Left renal pelvis (tissue), 4 donors: ENCODE measurements at places on chromosomes 11 and 22. TPM values are rescaled to one million over a fixed set of nuclear protein-coding genes. Genes with fewer than 3 reads are reported as not detected.

- no peak for DNase-seq
Observed at GRCh38 chr22:18056807-18057474, 20.8 kb upstream of the PEX26 start.

- DNase-seq: no peak
Observed at GRCh38 chr11:34068111-34068510, 16.6 kb downstream of the CAPRIN1 start.

GRCh38 chr11:128318856-128319474, 268.4 kb downstream of the ETS1 start:
- no peak for DNase-seq

Gene OR4A16
- not detected for polyA plus RNA-seq

Gene TRIM48
- polyA plus RNA-seq: not detected

DNA sequence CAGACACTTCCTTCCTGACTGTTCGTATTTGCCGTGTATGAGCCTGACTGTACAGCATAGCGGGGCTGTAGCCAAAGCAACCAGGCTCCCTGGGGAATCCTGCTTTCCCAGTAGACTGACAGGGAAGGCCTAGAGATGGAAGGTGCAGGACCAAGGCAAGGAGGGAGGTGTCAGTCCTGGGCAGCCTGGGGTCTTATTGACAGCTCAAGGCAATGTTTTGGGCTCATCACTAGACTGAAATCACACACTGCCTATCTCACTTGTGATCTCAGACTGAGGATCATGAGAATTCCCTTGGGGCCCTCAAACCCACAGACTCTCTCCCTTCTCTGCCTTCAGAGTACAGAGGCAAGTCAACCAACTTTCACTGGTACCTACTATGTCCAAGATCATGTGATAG, 346.8 kb upstream of the NARS2 start:
- DNase-seq: no peak

Gene LRRC74B
- 0.10 TPM for polyA plus RNA-seq

DNA sequence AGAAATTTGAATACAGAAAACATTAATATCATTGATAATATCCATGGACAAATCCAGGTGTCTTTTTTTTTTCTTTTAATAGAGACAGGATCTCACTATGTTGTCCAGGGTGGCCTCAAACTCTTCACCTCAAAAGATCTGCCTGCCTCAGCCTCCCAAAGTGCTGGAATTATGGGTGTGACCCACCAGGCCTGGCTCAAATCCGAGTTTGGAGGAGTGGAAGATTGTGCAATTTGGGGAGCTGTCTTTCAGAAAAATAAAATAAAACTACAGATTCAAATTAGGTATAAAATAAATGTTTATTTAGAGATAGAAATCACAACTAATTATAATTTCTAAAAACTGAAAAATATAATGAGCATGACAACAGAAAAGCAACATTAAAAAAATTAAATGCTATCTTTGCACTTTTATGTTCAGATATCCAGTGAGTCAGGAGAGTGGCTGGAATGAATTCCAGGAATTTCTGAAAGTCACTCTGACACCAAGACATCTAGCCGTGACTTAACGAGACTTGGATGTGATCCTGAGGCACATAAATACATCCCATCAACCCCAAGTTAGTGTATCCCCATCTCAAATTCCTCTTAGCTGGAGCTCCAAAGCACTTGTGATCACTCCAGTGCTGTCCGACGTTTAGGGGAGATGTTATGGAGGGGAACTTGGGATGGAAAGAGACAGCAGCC, 128.6 kb upstream of the THY1 start:
- DNase-seq: no peak

GRCh38 chr11:31387379-31387778, 17.7 kb downstream of the DNAJC24 start:
- DNase-seq: no peak

Gene ANO9
- 14.7 TPM for polyA plus RNA-seq

Gene OR5M3
- polyA plus RNA-seq: not detected

Gene OTUB1
- polyA plus RNA-seq: 98.0 TPM

Gene CHKA
- polyA plus RNA-seq: 57.2 TPM

DNA sequence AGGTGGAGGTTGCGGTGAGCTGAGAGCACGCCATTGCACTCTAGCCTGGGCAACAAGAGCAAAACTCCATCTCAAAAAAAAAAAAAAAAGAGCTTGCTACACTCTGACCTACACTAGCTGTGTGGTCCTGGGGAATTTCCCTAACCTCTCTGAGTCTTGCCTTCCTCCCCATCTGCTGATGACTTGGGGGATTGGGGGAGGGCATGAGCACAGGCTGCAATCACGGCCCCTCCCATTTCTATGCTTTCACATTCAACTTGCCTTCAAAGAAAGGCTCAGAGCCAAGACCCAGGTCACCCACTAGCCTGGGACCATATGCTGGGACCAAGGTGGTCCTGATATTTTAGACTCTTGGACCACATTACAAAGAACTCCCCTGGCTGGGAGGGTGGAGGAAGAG, 39.8 kb upstream of the TEF start:
- DNase-seq: no peak

Gene LDHAL6A
- polyA plus RNA-seq: 1.1 TPM

- DNase-seq: no peak
Observed at GRCh38 chr11:120031612-120032600, 106.0 kb downstream of the TRIM29 start.

GRCh38 chr11:121426476-121427399, 25.4 kb upstream of the SORL1 start:
- DNase-seq: no peak

Gene TEAD1
- 76.3 TPM for polyA plus RNA-seq

DNA sequence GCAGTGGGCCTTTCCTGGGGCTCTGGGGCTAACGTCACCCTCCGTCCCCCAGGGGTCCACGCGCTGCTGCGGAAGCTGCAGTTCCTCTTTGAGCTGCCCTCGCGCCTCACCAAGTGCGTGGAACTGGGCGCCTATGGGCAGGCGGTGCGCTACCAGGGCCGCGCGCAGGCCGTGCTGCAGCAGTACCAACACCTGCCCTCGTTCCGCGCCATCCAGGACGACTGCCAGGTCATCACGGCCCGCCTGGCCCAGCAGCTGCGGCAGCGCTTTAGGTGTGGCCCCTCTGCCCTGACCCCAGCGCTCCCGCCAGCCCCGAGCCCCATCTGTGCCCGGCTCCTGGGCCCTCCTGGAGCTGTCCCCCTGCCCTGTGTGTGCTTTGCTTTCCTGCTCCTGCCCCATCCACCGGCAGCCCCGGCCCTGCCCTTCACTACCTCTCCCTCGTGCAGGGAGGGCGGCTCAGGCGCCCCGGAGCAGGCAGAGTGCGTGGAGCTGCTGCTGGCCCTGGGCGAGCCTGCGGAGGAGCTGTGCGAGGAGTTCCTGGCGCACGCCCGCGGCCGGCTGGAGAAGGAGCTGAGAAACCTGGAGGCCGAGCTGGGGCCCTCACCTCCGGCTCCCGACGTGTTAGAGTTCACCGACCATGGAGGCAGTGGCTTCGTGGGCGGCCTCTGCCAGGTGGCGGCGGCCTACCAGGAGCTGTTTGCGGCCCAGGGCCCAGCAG, 3.8 kb upstream of the TM7SF2 start:
- no peak for DNase-seq

- no peak for DNase-seq
Observed at GRCh38 chr11:82790723-82791484, 57.2 kb upstream of the FAM181B start.

- no peak for DNase-seq
Observed at GRCh38 chr11:134916421-134917213, 504.6 kb upstream of the B3GAT1 start.

DNA sequence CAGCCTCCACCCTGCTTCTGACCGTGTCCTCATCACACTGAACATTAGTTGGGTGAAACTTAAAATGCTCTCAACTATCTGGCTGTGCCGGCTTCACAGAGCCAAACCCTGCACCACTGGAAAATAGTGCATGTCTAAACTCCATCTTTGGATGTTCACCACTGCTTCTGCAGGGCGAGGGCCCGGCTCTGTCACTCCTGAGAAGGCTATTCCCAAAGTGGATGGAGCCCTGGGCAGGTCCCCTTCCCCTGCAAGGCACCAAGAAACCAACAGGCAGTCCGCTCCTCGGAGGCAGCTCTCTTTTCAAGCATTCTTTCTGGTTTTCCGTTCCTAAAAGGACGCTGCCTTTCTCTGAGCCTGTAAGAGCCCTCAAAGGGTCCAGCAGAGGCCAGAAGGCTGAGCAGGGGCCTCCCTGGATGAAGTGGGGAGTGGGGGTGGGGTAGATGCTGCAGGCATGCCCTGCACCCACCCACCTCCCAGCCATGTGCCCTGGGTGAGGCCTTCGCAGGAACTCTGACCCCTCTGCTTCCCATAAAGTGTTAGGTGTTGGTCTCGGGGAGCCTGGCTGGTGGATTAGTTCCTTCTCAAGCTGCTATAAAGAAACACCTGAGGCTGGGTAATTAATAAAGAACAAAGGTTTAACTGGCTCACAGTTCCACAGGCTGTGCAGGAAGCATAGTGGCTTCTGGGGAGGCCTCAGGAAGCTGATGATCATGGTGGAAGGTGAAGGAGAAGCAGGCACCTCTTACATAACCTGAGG, 23.3 kb downstream of the LINC01488 start:
- DNase-seq: no peak

GRCh38 chr22:39431216-39431801, 25.5 kb upstream of the MGAT3 start:
- no peak for DNase-seq

DNA sequence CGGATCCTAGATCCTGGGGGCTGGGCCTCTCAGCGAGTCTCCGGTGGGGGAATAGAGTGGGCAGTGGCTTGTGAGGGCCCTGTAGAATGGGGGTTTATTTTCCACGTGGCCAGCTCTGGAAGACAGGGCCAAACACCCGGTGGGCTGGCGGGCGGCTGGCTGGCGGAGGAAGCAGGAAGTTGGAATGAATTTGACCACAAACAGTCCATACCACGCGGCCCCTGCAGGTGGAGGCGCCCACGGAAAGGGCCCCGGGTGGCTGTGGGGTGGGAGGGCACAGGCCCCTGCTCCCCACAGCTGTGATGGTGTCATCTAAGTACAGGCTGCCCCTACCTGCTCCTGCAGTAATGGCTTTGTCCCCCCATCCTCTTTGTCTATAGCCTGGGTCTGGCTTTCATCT, 15.1 kb downstream of the MCAT start:
- DNase-seq: no peak

- DNase-seq: no peak
Observed at GRCh38 chr11:2520736-2521035, 75.9 kb downstream of the KCNQ1 start.

Gene C1QTNF5
- polyA plus RNA-seq: 34.3 TPM

- no peak for DNase-seq
Observed at GRCh38 chr22:19181786-19182471, 3.4 kb upstream of the SLC25A1 start.

GRCh38 chr22:31872209-31872608, 72.1 kb upstream of the YWHAH start:
- DNase-seq: no peak

DNA sequence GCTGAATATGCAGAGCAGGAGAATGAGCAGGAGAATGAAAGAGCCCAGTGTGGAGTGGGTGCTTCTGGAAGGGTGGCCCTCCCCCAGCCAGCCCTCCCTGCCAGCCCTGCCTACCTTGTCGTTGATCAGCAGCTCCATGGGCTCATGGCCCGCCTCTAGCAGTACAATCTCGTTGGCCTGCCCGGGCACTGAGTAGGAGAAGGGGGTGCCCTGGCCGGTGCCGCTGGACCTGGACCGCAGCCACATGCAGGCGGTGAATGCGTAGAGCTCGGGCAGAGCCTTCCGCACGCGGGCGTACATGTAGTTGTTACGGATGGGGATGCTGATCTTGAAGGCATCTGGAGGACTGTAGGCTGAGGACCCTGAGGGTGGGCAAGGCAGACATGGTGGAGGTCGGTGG, 17.4 kb downstream of the NPTXR start:
- no peak for DNase-seq

DNA sequence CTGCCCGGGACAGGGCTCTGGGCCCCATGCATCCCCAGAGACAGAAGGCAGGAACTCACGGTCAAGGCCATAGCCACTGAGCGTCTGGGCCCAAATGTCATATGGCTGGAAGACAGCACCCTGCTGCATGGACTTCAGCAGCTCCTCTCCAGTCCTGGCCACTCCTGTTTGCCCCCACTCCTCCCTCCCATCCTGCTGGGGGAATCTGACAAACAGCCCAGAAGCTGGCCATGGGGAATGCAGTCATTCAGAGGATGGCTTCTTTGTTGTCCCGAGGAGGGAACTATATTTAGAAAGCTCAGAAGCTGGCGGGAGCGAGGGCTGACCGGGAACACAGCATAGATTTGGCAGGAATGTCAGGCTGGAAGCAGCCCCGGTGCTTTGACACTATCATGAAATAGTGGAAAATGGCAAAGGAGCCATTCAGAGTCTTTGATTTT, 35.0 kb downstream of the DKK3 start:
- no peak for DNase-seq

DNA sequence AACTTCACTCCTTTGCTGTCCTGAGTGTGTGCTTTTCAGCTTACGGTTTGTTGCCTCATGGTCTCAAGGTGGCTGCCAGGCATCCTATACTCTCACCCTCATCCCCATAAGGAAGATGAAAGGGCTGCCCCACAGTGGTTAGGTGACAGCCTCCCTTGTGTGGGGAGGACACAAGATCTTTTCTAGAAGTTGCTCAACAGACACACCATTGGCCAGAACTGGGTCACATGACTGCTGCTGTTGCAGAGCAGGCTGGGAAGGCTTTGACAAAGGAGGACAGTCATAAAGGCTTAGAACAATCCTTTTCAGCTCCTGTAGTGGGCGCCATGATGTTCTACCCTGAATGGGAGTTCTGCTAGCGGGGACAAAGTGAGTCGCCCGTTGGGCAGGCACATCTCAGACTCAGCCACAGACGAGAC, 69.7 kb upstream of the RASD2 start:
- no peak for DNase-seq

GRCh38 chr11:14852571-14853177, 39.4 kb downstream of the CYP2R1 start:
- DNase-seq: no peak

GRCh38 chr11:7973011-7973410, 7.8 kb upstream of the NLRP10 start:
- no peak for DNase-seq

DNA sequence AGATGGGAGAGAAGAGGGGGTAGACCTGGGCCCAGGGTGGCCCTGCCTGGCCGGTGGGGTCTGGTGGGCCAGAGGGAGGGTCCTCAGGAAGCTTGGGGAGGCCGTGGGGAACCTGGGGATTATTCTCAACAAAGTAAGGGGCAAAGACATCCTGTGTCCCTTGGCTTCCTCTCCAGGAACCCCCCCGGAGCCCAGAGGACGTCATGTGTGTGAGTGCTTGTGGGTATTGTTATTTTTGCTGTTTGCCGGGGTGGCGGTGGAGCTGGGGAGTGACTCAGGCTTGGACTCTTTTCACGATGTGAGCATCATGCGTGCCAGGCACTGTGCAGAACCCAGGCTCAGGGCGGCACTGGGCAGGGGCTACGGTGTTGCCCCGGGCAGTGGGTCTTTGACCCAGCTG, 982 bp upstream of the SHANK3 start:
- DNase-seq: no peak

GRCh38 chr11:119942583-119943297, 195.2 kb downstream of the TRIM29 start:
- DNase-seq: no peak

GRCh38 chr11:70876685-70877084, 375.7 kb downstream of the SHANK2 start:
- DNase-seq: no peak
